ENCODE measurements at places on chromosomes 12 and 14. TPM values are rescaled to one million over a fixed set of nuclear protein-coding genes. Genes with fewer than 3 reads are reported as not detected.

GRCh38 chr14:24418492-24418873 is 11.0 kb downstream of the CBLN3 start:
- DNase-seq: no peak

DNA sequence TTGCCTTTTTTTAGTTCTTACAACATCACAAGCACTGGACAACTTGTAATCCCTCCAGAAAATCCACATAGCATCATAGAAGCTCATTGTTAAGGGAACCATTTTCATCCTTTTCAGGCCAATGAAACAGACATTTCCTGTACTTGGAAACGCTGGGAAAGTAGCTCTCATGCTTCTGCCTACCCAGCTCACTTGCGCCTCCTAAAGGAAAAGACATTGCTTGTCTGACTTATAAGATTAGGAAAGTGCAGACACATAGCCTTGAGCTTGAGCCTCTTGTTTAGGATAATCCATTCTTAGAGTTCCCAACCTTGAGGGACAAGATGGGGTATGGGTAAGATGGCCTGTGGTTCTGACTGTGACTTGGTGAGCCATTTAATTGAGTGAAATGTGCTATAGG is 589.5 kb downstream of the NOVA1 start:
- DNase-seq: no peak

GRCh38 chr14:59155886-59156285 is 32.6 kb upstream of the DAAM1 start:
- no peak for DNase-seq

DNA sequence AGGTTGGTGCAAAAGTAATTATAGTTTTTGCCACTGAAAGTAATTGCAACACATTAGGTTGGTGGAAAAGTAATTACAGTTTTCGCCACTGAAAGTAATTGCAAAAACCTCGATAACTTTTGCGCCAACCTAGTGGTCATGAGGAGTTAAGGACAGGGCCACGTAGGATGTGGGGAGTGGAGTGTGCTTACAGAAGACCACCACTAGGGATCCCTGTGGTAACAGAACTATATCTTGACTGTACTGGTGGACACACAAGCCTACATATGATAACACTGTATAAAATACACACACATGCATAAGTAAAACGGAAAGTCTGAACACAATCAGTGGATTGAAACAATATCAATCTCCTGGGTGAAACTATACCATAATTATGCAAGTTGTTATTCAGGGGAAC is 187.4 kb upstream of the ABCD2 start:
- DNase-seq: no peak

- DNase-seq: no peak
These were observed 48.5 kb upstream of the TSPAN11 start for GRCh38 chr12:30878024-30878423.

DNA sequence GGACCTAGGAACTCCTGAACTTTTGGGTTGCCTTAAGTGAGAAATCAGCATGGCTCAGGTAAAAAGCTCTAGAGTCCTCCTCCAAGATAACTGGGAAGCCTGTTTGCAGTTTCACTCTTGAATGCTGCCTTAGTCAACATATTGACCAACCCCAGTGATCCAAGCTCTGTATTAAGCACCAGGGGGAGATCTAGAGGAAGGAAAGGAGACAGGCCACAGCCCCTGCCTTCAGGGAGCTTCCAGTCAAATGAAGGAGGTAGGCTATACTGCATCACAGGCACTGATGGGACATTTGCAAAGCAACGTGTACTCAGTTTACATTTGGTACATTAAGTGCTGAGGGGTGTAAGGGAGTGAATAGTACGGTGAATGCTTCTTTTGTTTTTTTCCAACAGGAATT is 1.2 kb upstream of the CSAD start:
- DNase-seq: no peak

- DNase-seq: no peak
These were observed 1036.6 kb downstream of the TRHDE start for GRCh38 chr12:73308747-73309146.

DNA sequence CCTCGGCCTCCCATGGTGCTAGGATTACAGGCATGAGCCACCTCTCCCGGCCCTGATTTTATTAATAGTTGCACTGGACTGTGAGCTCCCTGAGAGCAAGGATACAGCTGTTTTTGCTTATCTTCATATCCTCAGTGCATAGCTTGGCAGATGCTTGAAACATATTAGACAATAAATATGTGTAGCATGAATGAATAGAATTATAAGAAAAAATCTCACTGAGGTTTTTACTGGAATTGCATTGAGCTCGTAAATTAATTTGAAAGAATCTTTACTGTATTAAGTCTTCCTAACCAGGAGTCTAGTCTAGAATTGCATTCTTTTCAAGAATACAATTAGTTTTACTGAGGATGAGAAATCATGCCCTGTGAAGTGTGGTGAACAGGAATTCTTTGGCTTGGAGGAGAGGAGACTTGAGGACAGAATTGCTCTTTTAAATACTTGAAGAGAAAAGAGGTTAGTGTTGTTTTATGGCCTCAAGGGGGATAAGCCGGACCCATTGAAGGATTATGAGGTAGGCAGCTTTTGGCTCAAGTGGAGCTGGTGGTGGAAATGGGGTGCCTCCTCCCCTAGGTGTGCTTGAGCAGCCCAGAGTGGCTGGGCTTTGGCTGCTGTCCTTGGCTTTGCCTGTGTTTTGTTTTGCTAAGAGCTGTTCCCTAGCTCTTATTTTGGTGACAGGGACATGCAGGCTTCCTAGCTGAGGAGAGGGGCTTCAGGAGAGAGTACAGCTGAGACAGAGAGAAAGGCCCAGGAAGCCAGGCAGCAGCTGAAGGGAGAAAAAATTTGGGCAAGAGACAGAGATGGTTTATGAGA is 34.0 kb downstream of the PLEKHD1 start:
- no peak for DNase-seq

DNA sequence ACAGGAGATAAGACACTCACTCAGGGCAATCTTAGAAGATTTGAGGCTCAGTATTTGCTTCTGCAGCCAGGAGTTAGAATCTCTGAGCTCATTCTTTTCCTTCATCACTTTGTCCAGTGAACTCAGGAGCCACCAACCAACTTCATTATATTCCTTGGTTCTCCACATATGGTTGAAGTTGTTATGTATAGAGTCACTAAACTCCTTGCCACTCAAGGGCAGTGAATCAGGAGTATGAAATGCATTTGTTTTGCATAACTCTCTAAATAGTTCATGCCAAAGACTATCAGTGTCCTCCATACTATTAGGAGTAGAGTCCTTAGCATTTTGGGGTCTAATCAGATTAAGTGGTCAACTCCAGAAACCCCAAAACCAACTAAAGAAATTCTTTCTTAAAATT is 150.6 kb downstream of the CCDC59 start:
- DNase-seq: no peak

DNA sequence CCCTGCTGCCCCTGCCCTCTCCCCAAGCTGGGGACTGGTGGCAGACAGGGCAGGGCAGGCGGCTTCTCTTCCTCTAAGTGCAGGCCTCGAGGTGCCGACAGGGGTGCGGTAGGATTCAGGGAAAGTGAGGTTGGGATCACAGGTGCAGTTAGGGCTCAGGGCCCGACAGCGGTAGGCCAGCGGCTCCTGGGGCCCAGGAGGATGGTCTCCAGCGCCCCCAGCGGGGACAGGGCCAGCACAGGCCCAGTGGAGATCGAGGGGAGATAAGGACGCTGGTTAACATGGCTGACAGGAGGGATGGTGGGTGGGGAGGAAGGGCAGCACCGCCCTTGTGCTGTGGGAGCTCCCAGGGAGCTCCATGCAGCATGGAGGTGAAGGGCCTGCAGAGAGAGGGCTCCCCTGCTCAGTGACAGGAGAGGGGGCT is 935 bp upstream of the CRIP1 start:
- DNase-seq: peak; percentile 58

GRCh38 chr14:56026506-56026905 is 91.7 kb upstream of the PELI2 start:
- DNase-seq: no peak

DNA sequence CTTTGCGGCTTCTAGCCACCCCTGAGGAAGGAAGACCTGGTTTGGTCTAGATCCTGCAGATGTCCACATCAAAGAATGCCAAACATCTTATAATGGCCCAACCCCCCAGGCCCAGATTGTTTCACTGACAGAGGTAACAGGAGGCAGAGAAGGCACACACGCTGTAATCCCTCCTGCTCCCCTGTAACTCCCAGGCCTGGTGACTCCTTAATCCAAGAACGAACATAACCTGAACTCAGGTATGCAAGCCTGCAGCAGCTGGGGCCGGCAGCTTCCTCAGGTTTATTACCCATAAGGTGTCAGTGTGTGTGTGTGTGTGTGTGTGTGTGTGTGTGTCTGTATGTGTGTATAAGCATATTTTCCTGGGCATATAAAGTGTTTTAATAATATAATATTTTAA is 52.7 kb downstream of the ERH start:
- DNase-seq: no peak

- DNase-seq: no peak
These were observed 309.6 kb downstream of the TMTC2 start for GRCh38 chr12:82996168-82996812.

DNA sequence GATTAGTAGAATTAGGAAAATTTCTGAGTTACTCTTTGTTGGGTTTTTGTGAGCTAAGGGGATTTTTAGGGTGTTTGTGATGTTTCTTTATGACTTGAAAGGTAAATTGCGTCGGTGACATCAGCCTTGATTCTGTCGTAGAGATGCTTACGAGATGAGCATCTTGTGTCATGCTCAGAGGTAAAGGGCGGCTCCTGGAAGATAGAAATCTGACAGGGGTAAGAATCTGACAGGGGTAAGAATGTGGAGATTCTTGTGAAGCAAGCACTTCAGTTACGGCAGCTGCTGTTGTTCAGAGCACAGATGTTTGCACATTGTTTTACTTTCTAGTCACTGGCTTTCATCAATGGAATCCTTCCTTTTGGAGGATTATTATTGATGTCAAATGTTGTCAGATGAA is 22.5 kb downstream of the EML1 start:
- DNase-seq: no peak

DNA sequence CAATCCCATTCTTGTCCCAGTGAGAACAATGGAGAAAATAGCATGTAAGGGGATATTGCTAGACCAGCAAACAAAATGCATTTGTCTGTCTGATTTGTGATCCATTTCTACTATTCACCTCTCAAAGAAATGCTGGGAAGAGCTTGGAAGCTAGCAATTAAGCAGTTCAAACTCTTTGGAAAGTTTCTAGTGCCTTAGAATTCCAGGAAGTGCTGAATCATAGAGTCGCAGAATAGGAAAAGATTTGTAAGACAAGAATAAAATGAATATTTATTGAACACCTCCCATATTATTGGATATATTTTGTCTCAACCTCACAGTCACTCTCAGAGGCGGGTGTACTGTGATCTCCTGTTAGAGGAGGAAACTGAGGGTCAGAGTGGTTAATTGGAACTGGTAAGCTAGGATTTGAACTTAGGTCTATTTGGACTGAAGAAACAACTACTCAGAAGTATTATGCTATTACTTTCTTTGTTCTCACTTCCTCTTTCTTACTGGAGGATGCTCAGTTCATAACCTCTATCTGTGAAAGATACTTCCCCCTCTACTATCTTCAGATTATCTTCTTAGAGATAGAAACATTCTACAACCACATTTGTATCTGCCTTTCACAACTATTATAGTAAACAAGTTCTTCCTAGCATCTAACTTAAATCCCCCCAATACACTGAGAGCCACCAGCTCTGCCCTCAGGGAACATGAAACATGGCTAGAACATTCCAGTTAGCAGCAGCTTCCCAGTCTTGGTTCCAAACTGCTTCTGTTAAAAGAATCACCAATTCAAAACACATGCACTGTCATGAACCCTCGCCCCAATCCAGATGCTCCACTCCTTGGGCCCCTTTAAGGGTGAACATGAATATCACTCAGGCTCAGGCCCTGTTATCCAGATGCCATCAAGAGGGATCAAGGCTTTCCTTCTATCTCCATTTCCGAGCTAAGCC is 64.2 kb downstream of the DRAM1 start:
- DNase-seq: no peak

DNA sequence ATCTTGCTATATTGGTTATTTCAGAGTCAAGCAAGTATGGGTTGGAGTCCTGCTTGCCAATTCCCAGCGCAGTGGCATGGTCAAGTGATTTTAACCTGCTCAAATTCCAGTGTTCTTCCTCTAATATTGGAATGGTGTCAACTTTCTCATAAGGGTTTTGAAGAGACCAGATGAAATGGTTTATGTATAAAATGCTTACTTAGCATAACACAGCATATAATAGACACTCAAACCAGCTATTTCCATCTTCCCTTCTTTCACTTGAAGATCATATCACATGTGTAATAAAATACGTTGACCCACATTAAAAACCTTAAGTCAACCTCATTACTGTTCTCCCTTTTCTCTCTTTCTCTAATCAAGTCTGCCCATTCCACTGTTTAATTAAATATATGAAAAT is 144.0 kb downstream of the NAV3 start:
- no peak for DNase-seq

DNA sequence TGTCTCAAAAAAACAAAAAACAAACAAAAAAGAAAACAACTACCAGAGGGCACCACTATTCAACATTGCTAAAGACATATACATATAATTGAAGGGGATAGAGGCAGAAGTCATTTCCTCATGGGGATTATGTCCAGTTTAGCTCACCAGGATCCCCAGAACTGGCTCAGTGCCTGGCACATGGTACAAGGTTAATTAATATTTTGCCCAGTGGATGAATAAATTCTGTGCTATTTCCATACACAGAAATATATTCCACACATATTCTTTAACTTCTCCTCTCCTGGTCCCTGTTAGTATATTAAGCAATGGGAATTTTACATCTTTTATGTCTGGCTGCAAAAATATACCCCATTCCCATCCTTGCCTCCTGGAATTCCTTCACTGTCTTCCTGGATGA is 6.7 kb downstream of the FOS start:
- no peak for DNase-seq

- no peak for DNase-seq
These were observed 3.1 kb downstream of the ENTPD5 start for GRCh38 chr14:74015963-74016362.

- no peak for DNase-seq
These were observed 4.6 kb upstream of the SLC15A5 start for GRCh38 chr12:16282081-16282480.

DNA sequence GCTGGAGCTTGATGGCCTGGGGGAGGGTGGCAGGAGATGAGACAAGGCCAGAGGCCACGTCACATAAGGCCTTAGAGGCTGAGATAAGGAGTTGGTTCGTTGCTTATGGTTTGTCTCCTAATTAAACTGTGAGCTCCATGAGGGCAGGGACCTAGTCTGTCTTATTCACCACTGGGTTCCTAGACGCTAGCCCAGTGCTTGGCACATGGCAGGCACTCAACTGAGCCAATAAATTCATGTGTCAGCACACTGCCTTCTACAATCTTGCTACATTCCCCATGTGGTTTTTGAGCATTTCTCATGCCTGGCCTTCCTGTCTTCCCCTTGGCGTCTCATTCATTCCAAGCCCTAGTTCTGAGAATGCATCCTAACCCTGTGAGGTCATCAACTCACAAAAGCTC is 92.5 kb upstream of the MED13L start:
- DNase-seq: no peak

- no peak for DNase-seq
These were observed 17.4 kb upstream of the SLC10A1 start for GRCh38 chr14:69814397-69814796.

- DNase-seq: no peak
These were observed 24.3 kb upstream of the PCNX1 start for GRCh38 chr14:70882776-70883492.

The KRT6C gene
- 0.39 TPM for total RNA-seq

The UBR7 gene
- total RNA-seq: 19.1 TPM

The TMTC2 gene
- total RNA-seq: 41.3 TPM

The BATF gene
- total RNA-seq: 19.4 TPM

The SERPINA3 gene
- total RNA-seq: 106 TPM

The SLC6A13 gene
- not detected for total RNA-seq

The FZD10 gene
- 5.9 TPM for total RNA-seq

The VRK1 gene
- total RNA-seq: 15.6 TPM

The BEGAIN gene
- 4.2 TPM for total RNA-seq

The CABP1 gene
- 5.9 TPM for total RNA-seq

The RNASE8 gene
- total RNA-seq: not detected
